ENCODE measurements at places on chromosomes 4 and X.

DNA sequence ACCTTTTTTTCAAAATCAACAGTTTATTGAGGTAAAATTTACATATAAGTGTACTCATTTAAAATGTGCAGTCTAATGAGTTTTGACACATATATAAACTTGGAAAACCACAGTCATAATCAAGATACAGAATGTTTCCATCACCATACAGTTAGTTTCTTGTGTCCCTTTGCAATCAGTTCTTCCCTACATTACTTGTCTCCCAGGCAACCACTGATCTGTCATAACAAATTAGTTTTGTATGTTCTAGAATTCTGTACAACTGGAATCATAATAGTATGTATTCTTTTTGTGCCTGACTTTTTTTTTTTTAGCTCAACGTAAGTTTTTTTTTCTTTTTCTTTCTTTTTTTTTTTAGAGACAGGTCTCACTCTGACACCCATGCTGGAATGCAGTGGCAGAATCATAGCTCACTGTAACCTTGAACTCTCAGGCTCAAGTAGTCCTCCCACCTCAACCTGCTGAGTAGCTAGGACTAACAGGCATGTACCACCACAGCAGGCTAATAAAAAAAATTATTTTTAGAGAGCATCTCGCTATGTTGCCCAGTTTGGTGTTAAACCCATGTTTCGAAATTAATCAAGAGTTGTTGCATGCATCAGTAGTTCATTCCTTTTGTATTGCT lies 26.9 kb downstream of the ARFIP1 start:
- DNase-seq: no peak

DNA sequence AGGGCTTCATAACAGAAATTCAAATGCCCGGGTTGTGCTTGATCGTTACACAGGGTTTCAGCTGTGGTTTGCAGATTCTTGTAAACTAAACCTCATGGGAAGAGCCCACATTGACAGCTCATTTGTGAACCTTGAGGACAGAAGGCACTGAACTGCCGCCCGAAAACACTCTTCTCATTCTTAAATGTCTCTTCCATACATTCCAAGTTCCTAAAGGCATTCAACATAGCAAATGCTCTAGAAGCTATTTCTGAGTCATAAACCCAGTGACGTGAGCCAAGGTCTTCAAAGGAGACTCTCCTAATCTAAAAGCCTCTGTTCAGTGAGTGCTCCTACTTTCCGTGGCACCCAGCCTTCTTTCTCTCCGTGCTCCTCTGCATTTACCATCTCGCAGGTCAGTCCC lies 737.8 kb upstream of the FRG1 start:
- DNase-seq: no peak

DNA sequence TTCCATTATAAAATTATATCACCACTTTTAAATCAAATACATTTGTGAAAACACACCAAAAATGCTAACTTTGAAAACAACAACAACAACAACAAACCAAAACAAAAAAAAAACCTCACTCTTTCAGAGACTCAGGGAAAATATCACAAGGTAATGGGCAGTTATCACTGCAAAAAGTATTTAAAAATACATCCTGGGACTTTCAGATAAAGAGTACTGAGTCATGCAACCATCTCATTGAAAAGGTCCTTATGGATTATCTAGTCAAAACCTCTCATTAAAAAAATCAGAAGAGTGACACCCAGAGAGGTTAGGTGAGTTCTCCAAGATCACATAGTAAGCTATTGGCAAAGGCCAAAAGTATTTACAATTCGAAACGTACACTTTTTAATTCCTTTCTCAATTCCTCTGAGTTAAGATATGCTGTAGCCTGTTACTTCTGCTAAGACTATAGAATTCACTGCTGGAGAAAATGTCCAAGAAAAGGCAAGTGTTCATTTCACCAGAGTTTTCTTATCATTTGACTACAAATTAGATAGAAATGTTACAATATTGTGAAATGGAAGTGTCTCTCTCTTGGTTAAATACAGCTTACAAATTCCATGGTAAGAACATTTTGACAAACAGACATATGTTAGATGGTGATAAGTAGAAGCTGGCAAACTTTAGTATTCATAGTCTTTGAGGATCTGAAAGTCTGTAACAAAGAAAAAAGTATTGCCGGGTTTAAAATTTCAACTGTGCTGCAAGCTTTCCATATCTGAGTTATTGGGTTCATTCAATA lies 9.3 kb downstream of the STX18 start:
- no peak for DNase-seq

DNA sequence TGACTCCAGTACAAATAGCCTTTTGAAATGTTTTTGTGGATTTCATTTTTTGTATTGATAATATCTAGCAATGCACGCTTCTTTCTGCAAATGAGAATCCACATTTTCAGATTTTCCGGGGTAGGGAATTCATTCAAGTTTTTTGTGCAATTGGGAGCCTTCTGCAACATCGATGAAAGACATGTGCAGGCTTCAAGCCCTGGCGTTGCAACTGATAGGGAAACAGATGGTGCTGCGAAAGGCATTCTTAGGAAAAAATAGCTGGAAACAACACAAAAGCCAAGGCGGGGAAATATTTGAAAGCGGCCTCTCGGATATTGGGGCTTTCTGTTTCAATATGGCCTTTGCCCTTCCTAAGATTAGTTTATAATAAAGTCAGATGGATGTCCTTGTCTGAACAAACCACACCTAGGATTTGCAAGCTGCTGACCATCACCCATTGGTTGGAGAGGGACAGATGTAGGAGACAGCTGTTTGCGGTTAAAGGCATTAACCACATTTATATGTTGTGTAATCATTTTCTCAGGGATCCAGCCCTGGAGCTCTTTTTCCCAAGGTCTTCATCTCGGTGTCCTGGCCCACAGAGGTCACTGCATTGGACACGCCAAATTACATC lies 136.5 kb downstream of the PRKX start:
- DNase-seq: no peak

DNA sequence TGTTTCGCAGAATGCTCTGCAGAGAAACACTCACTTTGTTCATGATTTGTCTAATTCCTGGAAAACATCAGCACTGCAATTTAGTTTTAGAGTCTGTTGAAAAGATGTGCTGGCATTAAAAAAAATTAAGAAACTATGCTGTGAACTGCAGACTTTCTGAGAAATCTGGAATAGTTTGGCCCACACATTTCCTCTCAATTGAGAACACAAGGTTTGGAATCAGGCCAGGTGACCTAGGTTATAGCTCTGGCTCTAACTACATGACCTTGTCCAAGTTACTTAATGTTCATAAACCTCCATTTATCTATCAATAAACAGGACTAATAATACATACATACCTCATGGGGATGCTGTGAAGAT lies 61.4 kb upstream of the ENPEP start:
- DNase-seq: no peak

GRCh38 chr4:74527049-74527448 lies 82.1 kb downstream of the AREG start:
- DNase-seq: no peak

GRCh38 chr4:38765382-38765781 lies 17.4 kb downstream of the TLR10 start:
- DNase-seq: no peak

- DNase-seq: no peak
Observed at GRCh38 chr4:72857216-72857615, 212.3 kb downstream of the COX18 start.

- DNase-seq: no peak
Observed at GRCh38 chrX:6644411-6644810, 109.5 kb upstream of the VCX3A start.

DNA sequence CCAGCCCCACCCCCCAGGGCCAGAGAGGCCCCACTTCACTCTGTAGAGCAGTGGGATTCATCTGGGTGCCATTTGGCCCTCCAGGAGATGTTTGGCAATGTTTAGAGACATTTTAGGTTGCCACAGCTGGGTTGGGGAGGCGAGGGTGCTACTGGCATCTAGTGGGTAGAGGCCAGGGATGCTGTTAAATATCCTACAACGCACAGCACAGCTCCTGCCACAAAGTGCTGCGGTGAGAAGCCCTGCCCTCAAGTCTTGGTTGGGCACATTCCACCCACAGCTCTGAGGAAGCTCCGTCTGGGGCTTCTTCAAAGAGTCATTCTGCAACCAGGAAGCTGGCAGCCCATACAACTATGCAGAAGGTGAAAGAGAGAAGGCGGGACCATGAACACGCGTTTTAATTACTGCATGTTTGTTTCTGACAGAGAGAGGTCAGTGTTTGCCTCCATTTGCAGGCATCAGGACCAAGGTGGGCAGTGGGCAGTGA lies 48.1 kb upstream of the FAM9C start:
- no peak for DNase-seq

DNA sequence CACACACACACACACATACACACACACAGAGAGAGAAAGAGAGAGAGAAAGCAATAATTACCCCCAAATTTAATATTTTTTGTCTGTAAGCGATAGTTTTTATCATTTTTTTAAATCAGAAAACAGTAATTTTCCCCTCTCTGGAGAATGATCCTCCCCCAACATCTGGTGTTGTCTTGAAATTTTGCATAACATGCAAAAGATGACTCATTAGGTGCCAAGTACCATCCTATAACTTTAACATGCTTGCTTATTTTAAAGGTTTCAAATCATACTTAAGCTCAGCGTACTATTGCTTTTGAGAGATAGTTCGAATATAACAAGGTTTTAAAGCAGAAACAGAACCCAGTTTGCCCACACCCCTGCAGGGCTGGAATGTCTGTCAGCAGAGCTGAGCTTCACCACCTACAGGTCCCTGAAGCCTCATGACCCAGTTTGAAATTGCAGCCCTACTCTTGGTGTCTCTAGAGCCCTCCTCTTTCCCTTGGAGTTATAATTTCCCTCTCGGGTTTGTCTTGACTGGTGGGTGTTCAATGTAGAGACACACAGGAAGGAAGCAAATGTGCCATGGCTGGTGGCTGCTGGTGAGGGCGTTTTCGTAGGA lies 175.0 kb upstream of the HS3ST1 start:
- DNase-seq: no peak

- DNase-seq: no peak
Observed at GRCh38 chr4:80196922-80197573, at the start of gene PRDM8. Gene PRDM8, plus strand, starts transcription at chr4:80197503. Its CDS starts 2,578 bp downstream, at chr4:80200081.

DNA sequence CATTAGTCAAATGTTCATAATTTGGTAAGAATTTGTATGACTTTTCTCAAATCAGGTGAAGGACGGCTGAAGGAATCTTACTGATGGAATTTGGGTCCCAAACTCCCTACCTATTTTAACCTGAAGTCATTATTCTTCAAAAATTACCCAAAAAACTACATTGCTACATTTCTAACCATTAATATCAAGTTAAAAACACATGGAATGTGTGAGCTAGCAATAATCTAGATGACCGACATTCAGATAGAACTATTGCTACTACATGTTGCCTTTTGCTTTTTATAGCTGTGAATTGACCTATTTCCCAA lies 25.3 kb upstream of the WWC2 start:
- DNase-seq: no peak

DNA sequence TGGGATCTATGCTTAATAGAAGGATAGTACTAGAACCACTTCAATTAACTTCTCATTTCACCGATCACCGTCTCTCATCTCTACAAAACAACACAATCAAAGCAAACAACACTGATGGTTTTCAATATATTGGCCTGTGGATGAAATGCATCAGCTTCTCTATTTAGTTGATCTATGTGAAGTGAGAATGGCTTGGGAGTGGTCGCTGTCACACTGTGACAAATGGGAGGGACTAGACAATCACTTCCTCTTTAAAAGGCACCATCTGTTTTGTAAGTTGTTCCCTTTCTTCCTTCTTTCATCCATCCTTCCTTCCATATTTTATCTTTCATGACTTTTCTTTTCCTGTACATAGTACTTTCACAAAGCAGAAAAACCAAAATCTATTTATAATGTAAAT lies 23.9 kb upstream of the NWD2 start:
- no peak for DNase-seq

GRCh38 chrX:97070346-97070745 lies 186.6 kb downstream of the RPA4 start:
- DNase-seq: no peak

- DNase-seq: no peak
Observed at GRCh38 chrX:135697601-135698000, 15.8 kb upstream of the CT45A1 start.

DNA sequence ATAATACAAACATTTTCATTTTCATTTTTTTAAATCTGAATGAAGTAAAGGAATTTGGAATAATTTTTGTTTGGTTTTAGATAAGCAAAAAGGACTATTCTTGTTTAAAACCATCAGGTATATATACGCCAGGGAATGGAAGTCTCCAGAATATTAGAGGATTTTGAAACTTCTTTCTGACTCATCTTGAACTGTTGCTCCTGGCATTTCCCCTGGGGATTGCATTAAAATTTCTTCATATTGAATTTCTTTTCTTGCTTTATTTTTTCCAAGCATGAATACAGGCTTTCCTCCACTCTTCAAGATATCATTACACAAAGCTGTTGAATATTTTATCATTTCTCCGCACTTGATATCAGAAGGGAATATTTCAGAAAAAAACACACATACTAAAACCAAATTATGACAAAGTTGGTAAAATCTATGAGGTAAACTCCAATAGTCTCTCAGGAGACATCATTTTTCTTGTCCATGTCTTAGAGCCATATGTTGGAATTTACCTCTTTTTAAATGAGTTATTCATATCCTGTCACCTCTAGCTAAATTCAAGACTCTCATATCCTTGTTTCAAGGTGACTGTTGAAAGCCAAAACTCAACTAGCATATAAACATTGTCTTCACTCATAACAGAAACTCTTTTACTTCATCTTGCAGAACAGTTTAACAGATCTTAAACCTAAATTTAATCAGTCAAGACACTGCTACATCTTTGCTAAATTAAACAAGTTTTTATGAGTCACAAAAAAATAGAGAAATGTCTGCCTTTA lies 20.7 kb upstream of the CSN1S1 start:
- DNase-seq: no peak

GRCh38 chrX:15492469-15492868 lies 664 bp downstream of the PIR start:
- DNase-seq: no peak

GRCh38 chrX:57902633-57903032 lies 7.6 kb downstream of the ZXDA start:
- DNase-seq: no peak

DNA sequence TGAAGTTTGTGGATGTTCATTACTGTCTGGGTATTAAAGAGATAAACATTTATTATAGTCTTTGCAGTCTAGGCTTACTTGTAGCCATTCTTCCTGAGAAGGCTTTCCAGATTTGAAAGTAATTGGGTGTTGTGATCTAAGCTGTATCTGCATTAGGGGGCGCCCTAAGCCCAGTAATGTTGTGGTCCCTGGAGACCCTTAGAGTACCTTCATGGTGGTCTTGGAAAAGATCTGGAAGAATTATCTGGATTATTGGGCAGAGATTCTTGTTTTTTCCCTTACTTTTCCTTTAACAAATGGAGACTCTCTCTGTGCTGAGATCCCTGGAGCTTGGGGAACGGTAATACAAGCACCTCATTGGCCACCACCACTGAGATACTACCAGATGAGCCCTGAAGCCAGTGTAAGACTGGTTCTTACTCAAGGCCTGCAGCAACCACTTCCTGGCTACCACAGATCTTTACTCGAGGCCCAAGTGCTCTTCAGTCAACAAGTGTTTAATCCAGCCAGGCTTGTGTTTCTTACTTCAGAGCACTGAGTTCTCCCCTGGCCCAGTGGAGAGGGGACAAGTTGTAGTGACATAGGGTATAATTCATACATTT lies 63.1 kb downstream of the RTL3 start:
- no peak for DNase-seq

All from stimulated activated CD4-positive, alpha-beta T cell treated with anti-CD3 and anti-CD28 coated beads, Interleukin-12 subunit alpha, Interleukin-12 subunit beta, amount 100 ng/mL, for 48 hours (primary cell).